ENCODE measurements at places on chromosomes 7 and 10.

GRCh38 chr7:65225422-65226006, 148.1 kb upstream of the ZNF92 start:
- no peak for DNase-seq

DNA sequence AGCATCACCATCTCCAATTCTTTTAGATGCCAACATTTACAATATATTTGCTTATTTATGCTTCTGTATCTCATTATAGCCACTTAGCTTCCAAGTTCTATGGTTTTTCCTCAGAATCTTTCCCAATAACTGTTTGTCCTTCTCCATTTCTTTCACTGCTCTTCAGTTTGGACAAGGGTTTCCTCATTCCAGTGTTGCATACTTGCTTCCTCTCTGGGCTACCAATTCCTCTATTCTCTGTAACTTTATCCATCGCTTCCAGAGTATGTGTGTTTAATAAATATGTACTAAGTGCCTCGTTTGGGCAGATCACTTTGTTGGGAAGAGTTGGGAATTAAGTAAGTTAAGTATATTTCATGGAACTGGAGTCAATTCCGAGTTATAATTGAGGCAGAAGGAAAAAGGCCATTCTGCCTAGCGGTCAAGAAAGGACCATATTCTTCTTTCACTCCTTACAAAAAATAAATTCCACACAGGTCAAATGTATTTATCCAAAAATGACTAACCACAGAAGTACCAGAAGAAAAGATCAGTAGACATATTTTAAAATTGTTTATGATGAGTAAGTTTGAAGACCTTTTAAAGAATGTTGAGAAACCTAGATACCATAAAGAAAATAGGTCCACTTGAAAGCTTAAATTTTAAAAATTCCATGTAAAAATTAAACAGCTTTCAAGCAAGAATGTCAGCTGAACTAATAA, 10.8 kb downstream of the STAMBPL1 start:
- DNase-seq, result no peak

DNA sequence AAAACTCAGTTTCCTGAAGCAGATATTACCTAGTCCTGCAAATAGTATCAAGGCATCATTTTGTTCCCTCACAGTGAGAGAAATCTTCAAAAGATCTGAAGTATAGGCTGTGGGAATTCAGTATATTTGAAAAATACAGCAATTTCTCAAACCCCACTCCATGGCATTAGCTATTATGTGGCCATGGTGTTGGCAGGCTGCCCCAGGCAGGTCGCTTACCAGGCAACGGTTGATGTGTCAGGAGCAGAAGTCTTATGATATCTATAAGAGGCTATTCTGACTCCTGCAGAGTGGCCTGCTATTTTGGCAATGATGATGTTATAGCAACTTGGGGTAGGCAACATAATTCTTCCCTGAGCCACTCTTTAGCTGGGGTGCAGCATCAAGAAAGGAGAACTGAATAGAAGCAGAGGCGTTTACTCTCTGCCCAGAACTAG, 187.9 kb downstream of the PLXDC2 start:
- DNase-seq, result no peak

DNA sequence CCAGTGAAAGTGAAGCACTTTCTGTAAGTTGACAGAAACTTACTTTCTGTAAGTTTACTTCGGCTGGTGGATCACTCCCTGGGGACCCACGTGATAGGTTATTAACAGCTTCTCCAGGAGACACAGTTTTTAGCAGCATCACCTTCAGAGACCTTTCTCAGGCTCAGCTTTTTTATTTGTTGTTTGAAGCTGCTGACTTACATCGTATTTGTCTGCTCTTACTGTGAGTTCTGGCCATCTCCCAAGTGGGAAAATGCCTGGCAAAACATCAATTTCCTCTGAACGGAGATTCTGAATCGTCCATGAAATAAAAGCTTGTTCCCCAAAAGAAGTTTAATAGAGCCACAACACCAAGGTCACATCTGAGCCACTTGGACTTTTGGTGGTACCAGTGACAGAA, 178.7 kb upstream of the PODXL start:
- no peak for DNase-seq

- DNase-seq, result no peak
Measured at GRCh38 chr7:134395604-134396003, 63.3 kb downstream of the AKR1B1 start.

DNA sequence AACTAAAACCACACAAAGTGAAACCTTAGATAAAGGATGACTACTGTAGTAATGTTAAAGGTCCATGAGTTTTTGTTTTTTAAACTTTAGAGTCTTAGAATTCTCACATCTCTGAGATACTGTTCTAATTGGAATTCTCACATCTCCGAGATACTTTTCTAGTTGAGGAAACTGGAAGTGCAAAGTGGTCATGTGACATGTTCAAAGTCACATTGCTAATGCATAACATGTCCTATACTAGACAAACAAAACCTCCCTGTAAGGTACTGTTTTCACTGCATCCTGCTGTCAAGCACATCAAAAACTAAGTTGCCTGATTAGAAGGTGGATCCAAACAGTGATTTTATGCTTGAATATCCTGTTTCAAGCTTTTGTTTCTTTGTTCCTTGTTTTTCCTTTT, 13.9 kb downstream of the TAX1BP1 start:
- no peak for DNase-seq

GRCh38 chr7:44258423-44258760, 57.6 kb downstream of the YKT6 start:
- DNase-seq, result no peak

DNA sequence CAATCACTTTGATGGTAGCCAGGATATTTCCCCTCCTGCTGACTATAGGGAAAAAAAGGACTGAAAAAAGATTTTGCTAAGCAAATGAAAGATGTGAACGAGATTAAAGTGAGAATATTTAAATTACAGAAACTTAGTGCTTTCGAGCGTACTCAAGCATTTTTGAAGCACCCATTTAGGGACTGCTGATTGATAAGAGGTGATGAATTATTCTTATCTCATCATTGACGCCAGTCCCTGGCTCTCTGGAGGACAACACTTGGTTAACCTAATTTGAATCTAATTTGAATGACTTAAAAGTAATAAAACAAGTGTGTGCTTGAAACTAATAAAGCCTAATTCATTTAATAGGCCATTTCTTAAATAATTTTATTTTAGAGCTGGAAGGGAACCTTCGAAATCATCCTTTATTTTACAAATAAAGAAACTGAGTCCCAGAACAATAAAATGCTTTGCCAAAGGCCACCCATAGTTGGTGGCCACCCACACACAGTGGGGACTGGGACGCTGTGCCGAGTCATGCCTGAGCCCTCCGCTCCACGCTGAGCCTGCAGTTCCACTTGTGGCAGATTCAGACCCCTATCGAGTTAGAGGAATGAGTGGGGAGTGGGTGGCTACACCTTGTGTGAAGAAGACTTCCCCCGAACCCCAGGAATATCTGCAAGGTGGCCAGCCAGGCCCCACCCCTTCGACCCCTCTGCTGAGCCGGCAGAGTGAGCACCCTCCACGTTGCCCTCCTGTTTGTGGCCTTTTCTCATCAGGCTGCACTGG, 61.1 kb upstream of the SAMD8 start:
- DNase-seq, result no peak

- no peak for DNase-seq
Measured at GRCh38 chr10:76336213-76336963, 905.0 kb downstream of the LRMDA start.

DNA sequence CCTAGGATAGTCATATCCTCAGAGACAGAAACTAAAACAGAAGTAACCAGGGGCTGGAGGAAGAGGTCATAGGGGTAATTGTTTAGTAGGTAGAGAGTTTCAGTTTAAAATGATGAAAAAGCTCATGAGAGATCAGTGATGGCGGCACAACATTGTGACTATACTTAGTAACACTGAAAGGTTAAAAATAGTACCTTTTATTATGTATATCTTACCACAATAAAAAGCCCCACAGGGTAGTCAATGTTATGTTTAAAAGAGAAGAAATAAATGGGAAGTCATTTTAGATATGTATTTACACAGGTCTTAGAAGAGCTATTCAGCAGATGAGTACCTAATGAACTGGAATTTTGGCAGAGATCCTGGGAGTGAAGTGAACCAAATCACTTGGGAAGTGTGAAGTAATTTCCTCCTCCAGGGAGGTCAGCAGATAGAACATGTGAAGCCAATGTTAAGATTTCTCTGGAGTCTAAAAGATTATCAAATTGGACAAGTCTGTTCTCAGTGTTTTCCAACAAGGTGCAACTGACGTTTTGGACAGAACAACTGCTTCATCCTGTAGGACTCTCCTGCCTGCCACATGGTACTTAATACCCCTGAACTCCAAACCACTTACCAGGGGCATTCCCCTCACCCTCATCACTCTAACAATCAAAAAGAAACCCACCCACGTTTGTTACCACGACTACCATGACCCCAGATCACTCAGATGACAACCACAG, 6.4 kb downstream of the CDCA7L start:
- no peak for DNase-seq

- DNase-seq, result no peak
Measured at GRCh38 chr7:33905389-33906032, at the start of gene BMPER. Gene BMPER, plus strand, starts transcription at chr7:33905539. Its CDS starts 75 bp downstream, at chr7:33905614.

DNA sequence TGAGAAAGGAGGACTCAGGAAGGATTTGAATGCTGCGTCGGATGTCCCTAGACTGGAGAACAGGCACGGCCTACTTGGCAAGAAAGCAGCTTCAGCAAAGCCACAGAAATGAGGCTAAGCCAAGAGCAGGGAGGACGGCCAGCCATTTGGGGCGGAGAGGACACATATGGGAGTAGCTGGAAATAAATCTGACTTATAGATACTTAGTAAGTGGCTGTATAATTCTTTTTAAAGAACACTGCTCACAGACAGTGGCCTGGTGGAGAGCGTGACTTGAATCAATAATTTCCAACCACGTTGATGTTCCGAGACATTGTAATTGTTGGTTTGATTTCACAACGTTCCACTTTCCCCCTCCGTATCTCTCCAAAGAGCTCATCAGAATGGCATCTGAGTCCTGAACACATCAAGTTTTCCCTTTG, 67.7 kb upstream of the JCAD start:
- DNase-seq, result no peak

DNA sequence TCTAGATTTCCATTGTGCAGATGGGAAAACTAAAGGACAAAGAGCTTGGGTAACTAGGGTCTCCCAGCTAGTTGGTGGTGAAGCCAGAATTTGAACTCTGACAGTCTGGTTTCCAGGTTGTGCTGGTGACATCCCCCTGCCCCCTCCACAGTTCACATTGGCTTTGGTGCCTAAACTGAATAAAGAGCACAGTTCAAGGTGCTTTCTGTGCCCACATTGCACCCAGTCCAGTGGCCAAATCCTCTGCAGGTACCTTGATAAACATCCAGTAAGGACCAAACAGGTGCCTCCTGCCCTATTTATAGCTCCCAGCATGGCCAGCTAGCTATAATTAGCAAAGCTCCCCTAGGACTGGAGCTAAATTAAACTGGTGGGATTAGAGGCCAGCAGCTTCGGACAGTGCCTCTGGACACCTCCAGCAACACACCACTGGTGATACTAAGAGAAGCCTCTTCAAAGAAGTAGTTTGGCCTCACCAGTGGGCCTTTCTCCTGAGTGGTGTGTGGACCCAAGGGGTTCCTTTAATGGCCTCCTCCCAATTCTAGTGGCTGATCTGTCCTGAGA, 59.9 kb downstream of the KCNMA1 start:
- DNase-seq, result no peak

- DNase-seq, result no peak
Measured at GRCh38 chr10:6231146-6231545, 28.4 kb downstream of the PFKFB3 start.

DNA sequence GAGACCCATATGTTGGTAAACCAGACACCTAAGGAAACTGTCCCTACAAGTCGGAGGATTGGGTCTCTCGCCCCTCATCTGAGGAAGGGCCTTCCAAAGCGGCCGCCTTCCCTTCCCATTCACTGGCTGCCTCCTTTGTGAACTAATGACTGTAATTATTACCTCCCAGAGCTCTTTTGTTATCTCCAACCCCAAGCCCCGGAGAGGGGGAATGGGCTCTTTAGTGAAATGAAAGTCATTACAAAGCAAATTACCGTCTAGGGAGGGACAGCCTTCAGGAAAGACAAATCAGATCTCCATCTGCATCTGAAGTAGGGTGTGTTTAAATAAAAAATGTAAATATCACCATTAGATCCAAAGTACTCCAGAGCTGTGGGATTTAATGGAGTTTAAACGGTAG, 2.6 kb upstream of the GAD2 start:
- no peak for DNase-seq
